Dermis lymphatic vessel endothelial cell (primary cell): ENCODE measurements at places on chromosomes 2 and 18. TPM values are rescaled to one million over a fixed set of nuclear protein-coding genes. Genes with fewer than 3 reads are reported as not detected.

Gene FOXI3
- not detected in 2 replicates for total RNA-seq

Gene NCKAP5
- total RNA-seq, result 0.09 and 0.11 TPM in 2 replicates

Gene ASPRV1
- 0.22 and 0.26 TPM in 2 replicates for total RNA-seq

Gene SERPINB2
- total RNA-seq, result not detected in 2 replicates

Gene RBFA
- 32.1 and 42.8 TPM in 2 replicates for total RNA-seq

Gene SEPTIN10
- total RNA-seq, result 122 and 146 TPM in 2 replicates

Gene HDAC4
- total RNA-seq, result 14.6 and 18.5 TPM in 2 replicates

Gene INHBB
- total RNA-seq, result 32.1 and 32.7 TPM in 2 replicates
